ENCODE measurements at places on chromosomes 3 and 15. TPM values are rescaled to one million over a fixed set of nuclear protein-coding genes. Genes with fewer than 3 reads are reported as not detected.

GRCh38 chr3:151635905-151636304 is 97.8 kb upstream of the AADACL2 start:
- no peak for DNase-seq

Gene FBN1
- 372 TPM for total RNA-seq

DNA sequence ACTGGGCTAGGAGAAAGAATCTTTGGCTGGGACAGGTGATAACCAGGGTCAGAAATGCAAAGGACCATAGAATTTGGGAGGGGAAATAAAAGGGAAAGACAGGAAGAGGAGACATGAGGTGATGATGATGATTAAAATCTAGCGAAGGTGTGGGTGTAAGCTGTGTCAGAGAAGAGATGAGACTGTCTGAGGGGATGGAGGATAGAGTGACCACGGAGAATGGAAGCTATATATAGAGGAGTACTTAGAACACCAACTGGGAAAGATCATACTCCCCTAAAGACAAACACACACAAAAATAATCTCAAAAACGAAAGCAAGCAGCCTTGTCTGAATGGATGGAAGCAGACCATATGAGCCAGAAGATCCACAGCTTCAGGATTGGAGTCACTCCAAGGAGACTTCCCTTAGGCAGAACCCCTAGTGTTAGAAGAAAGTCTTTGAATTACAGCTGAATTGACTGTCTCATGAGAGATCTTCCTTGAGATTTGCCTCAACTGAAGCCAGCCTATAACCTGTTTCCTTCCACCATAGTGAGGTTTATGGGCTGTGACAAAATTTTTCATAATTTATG is 115.2 kb upstream of the DAZL start:
- no peak for DNase-seq

Gene SLC51A
- total RNA-seq, result not detected

- DNase-seq, result no peak
Observed at GRCh38 chr3:24400015-24400414, 94.6 kb downstream of the THRB start.

Gene SEMA3B
- 2.6 TPM for total RNA-seq

GRCh38 chr3:139117136-139117675 is 72.5 kb upstream of the PRR23C start:
- DNase-seq, result no peak

GRCh38 chr15:91981821-91982800 is 128.6 kb downstream of the SLCO3A1 start:
- no peak for DNase-seq

GRCh38 chr3:107897471-107898061 is 193.3 kb downstream of the CD47 start:
- peak; percentile 6 for DNase-seq

DNA sequence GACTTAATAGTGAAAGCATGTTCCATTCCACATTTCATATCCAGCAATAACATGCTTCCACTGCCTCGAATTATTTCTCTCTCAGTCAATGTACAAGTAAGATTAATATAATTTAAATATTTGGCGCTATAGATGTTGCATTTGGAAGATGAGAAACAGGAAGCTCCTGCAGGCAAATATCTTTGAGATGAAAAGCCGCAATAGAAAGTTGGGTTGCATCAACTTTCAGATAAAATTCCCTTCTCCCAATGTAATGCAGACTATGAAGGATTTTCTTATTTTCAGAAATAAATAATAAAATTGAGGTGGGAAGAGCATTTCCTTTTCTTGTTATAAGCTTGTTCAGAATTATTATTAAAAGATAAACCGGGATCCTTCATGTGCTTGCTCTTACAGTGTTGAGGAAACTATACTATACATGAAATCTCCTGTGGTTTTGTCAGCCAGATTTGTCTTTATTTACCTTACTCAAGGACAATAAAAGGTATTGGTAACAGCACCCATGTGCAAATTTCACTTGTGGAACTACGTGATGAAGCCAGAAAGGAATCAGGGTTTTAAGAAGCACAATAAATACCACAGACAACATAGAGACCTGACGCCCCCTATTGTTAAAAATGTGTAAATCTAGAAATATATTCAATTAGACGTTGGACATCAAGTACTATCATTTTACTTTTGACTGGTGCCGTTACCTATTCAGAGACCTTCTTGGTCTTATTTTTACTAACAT is 307.0 kb downstream of the ARPP21 start:
- DNase-seq, result no peak

Gene ISL2
- total RNA-seq, result 3.0 TPM

DNA sequence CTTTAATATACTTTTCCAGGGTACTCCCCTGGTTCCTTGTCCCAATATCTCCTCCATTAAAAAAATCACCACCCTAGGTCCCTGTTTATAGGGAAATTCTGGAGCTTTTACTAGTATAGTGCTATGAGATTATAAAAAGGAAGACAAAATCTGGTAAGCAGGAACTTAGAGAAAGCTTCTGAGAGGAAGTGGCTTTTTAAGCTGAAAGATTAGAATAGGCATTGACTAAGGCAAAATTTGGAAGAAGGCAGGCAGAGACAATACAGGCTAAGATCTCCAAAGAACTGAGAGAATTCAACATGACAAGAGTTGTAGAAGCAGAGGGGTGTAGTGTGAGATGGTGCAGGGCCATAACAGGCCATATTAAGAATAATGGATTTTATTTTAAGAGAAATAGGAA is 25.8 kb downstream of the SGO1 start:
- DNase-seq, result no peak

Gene RFC4
- 106 TPM for total RNA-seq

DNA sequence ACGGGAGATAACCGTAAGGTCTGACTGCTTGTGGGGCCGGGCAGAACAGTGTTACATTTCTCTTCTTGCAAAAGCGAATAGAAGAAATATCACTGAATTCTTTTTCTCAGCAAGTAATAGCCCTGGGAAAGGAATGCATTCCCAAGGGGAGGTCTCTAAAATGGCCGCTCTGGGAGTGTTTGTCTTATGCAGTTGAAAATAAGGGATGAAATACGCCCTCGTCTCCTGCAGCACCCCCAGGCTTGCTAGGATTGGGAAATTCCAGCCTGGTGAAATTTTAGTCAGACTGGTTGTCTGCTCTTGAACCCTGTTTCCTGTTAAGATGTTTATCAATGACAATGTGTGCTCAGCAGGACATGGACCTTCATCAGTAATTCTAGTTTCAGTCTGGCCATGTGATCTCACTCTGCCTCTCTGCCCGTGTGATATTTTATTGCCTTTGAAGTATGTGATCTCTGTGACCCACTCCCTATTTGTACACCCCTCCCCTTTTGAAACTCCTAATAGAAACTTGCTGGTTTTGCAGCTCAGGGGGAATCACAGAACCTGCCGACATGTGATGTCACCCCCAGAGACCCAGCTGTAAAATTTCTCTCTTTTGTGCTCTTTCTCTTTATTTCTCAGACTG is 715.6 kb downstream of the ROBO1 start:
- DNase-seq, result no peak

DNA sequence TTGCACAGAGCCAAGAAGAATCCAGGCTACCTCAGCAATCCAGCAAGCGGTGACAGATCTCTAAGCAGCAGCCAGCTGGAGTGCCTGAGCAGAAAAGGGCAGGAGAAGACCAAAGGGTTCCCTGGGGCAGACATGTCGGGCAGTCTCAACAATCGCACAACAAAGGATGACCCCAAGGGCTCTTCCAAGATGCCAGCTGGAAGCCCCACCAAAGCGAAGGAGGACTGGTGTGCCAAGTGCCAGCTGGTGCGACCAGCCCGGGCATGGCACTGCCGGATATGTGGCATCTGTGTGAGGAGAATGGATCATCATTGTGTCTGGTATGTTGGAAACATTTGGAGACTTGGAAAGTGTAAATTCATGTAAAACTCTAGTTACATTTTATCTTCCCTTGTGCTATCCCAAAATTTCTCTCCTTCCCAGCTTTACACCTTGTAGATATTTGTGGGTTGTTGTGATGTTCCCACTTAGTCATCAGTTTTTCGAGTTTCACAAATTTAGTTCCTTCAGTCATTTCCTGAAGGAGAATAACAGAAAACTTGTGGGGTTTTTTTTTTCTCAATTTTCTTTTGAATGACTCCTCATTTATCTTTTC is 6.4 kb downstream of the ZDHHC23 start:
- DNase-seq, result no peak

- DNase-seq, result no peak
Observed at GRCh38 chr3:47520756-47521155, 7.2 kb upstream of the ELP6 start.

DNA sequence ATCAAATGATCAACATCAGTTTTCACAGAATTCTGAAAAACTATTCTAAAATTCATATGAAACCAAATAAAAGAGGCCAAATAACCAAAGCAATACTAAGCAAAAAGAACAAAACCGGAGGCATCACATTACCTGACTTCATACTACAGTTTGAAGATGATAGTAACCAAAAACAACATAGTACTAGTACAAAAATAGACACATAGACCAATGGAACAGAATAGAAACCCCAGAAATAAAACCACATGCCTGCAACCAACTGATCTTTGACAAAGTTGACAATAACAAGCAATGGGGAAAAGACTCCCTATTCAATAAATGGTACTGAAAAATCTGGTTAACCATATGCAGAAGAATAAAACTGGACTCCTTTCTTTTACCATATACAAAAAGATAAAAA is 75.7 kb upstream of the FXR1 start:
- no peak for DNase-seq

Gene CPLX3
- total RNA-seq, result not detected

- peak; percentile 44 for DNase-seq
Observed at GRCh38 chr3:46406788-46407611, at the start of the genes CCR5AS and CCRL2. CCR5AS (minus strand) TSS chr3:46407066. CCRL2 (plus strand) TSS chr3:46407259; CDS start chr3:46408080, 821 bp downstream.

Gene SAMD7
- total RNA-seq, result not detected

- DNase-seq, result no peak
Observed at GRCh38 chr15:88704791-88705768, 66.3 kb downstream of the ISG20 start.

Gene GPR171
- not detected for total RNA-seq

Gene RAB5A
- total RNA-seq, result 57.6 TPM

DNA sequence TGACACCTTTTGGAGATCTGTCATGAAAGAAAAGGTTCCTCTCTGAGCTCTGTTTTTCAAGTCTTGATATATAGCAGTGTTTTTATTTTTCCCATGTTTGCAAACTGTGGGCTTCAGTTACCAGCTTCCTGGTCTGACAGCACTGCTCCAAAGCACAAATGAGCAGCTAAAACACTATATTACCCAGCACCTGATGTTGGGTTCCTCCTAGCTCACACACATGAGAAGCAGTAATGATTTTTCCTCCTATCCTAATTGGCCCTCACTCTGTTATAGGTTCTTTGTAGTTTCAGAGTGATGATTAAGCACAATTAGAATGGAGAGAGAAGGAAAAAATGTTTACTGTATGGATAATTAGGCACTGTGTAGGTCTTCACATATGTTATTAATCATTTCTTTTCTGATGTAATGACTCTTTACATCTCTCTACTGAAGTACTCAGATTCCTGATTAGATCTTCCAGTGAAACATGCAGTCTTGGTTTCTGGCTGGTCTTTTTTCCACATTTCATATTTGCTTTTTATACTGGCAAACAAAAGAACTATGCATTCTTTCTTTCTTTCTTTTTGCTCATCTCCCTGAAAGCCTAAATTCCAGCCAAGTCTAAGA is 939.7 kb downstream of the NSUN3 start:
- DNase-seq, result no peak

GRCh38 chr3:53804697-53805462 is 41.3 kb downstream of the CHDH start:
- DNase-seq, result peak; percentile 5

- DNase-seq, result peak; percentile 6
Observed at GRCh38 chr3:99084826-99085225, 183.3 kb upstream of the DCBLD2 start.

GRCh38 chr3:11118181-11118682 is 36.1 kb upstream of the HRH1 start:
- DNase-seq, result peak; percentile 43

DNA sequence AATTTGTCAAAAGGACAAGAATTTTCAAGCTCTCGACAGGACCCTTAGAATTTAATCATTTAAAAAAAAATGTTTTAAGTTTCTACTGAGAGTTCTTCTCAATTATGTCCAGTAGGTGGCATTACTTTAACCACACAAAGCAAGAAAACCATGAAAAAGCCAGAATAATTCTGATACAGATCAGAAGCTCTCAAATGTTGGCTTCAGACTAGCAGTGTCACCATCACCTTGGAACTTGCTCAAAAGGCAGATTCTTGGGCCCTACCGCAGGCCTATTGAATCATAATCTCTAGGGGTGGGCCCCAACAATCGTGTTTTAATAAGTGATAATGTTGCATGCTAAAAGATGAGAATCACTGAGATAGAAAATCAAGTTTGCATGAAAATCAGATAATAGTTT is 99.5 kb upstream of the KCNMB2 start:
- no peak for DNase-seq

DNA sequence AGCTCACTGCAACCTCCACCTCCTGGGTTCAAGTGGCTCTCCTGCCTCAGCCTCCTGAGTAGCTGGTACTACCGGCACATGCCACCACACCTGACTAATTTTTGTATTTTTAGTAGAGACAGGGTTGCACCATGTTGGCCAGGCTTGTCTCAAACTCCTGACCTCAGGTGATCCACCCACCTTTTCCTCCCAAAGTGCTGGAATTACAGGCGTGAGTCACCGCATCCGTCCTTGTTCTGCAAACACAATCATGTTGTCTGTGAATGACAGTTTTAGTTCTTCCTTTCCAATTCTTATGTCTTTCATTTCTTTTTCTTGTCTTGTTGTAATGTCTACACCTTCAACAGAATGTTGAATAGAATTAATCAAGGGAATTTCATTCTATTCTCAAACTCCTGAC is 16.3 kb upstream of the SMCO1 start:
- no peak for DNase-seq

- DNase-seq, result peak; percentile 26
Observed at GRCh38 chr15:76057332-76058000, 2.3 kb upstream of the TMEM266 start.

DNA sequence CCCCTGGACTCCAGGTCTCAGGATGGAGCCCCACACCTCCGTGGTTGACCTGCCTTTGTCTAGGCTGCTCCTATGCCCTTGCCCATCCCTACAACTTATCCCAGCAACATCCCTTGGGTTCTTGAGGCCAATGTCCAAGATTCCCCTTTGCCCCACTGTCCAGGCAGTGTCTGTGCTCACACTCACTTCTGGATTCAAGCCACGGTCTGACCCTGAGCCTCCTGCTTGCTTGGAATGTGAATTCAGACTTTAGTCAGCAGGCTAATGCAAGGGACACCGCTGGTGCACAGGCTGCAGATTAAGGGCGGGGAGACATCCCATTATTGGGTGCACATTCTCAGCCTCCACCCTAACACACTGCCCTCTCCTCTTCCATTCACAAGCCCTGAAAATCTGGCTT is 154.1 kb downstream of the WNT5A start:
- no peak for DNase-seq

Data from SJSA1 (cell line).